ENCODE measurements at places on chromosomes 16 and 17. TPM values are rescaled to one million over a fixed set of nuclear protein-coding genes. Genes with fewer than 3 reads are reported as not detected.

The SENP3 gene
- 62.5 TPM for total RNA-seq

The ZNF597 gene
- 1.3 TPM for total RNA-seq

The PRAC1 gene
- not detected for total RNA-seq

The PGAP3 gene
- total RNA-seq: 14.1 TPM

The MYL11 gene
- total RNA-seq: not detected

The KLHL11 gene
- 23.3 TPM for total RNA-seq

The KRT15 gene
- total RNA-seq: not detected

The KRTAP2-2 gene
- not detected for total RNA-seq

The SLC5A2 gene
- not detected for total RNA-seq

The COPRS gene
- 32.3 TPM for total RNA-seq

The DPH1 gene
- total RNA-seq: 23.6 TPM

The NPIPA2 gene
- total RNA-seq: not detected

The ABHD15 gene
- total RNA-seq: 6.7 TPM

Measured in cardiac atrium fibroblast (primary cell).